IPS-NIHi11 (cell line): ENCODE measurements at places on chromosomes 2 and 18.

DNA sequence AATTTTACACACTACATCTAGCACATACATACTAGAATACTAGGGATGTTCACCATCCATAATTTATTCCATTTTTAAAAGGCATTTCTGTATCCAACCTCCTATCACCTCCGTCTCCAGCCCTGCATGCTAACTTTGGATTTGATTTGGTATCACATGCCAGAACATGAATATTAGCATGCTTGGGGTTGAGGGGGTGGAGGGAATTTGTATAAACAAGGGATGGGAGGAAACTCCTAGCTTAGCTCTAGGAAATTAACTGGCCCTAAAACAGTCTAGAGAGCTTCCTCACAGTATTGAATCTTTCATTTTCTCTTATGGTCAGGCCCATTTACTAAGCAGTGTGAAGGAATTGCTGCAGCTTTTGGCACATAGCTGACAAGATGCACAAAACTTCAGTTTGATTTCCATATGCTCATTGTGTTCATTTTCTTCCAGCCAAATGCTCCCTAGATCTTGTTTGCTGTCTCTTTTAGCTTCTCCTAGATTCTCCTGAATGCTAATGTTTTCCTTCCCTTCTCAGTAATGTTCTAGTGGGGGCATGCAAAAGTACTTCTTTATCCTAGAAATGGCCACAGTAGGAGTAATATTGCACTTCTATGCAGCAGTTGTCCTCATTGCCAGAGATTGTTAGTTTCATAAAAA lies 135.2 kb downstream of the VWC2L start:
- DNase-seq: no peak

- DNase-seq: no peak
These were observed 152.8 kb downstream of the PIK3C3 start for GRCh38 chr18:42107691-42108450.

DNA sequence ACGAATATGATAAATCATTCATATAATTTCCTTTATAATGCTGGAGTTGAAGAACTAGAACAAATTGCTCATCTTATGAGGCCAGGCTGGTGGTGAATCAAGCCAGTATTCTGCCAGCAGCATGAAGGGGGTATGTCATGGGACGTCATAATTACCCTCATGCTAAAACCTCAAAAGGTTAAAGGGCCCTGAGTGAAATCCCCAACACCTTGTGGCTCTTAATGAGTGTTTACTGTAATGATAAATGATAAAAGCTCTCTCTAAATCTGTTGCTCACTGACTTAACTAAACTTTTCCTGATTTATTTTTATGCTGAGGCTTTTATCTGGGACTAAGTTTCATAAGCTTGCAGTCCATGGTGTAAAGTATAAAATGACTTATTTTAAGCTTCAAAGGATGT lies 18.3 kb upstream of the NEDD4L start:
- DNase-seq: no peak

DNA sequence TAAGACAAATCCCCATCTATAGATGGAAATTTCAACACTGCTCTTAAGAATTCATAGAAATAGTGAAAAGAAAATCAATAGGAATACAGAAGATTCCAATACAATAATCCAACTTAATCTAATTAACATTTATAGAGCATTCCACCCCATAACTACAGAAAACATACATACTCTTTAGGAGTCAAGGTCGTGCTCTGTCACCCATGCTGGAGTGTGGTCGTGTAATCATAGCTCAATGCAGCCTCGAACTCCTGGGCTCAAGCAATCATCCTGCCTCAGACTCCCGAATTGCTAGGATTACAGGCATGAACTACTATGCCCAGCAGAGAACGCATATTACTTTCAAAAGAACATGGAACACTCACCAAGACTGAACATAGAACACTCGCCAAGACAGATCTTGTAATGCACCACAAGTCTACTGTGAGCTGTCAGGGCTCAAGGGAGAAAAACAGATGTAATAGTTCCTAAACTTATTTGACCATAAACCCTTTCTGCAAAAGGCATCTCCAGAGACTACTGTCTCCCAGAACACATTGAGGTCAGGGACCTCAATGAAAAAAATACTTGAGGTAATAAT lies 14.1 kb downstream of the MEMO1 start:
- no peak for DNase-seq

GRCh38 chr2:234444893-234445292 lies 52.0 kb downstream of the ARL4C start:
- no peak for DNase-seq

- no peak for DNase-seq
These were observed 90.3 kb upstream of the TFPI start for GRCh38 chr2:187644486-187644885.

GRCh38 chr2:170966648-170967396 lies 37.8 kb downstream of the GORASP2 start:
- DNase-seq: peak; percentile 53

GRCh38 chr2:172596776-172597175 lies 40.9 kb downstream of the PDK1 start:
- no peak for DNase-seq

DNA sequence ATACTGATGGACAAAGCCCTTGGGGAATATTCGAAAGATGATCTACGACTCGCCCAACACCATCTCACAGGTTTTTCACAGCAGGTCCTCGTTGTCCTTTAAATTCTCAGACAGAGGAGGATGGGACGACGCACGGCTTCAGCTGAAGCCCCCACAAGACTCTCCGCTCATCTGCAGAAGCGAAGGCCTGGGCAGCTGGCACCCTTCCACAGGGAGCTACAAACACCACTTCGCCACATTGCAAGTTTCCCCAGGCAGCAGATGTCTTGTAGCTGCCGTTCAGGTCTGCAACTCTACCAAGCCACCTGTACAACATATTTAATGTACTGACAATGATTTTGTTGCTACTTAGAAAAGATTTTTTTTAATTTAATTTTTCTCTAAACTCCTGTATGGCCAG lies 642.9 kb downstream of the ZEB2 start:
- peak; percentile 17 for DNase-seq

DNA sequence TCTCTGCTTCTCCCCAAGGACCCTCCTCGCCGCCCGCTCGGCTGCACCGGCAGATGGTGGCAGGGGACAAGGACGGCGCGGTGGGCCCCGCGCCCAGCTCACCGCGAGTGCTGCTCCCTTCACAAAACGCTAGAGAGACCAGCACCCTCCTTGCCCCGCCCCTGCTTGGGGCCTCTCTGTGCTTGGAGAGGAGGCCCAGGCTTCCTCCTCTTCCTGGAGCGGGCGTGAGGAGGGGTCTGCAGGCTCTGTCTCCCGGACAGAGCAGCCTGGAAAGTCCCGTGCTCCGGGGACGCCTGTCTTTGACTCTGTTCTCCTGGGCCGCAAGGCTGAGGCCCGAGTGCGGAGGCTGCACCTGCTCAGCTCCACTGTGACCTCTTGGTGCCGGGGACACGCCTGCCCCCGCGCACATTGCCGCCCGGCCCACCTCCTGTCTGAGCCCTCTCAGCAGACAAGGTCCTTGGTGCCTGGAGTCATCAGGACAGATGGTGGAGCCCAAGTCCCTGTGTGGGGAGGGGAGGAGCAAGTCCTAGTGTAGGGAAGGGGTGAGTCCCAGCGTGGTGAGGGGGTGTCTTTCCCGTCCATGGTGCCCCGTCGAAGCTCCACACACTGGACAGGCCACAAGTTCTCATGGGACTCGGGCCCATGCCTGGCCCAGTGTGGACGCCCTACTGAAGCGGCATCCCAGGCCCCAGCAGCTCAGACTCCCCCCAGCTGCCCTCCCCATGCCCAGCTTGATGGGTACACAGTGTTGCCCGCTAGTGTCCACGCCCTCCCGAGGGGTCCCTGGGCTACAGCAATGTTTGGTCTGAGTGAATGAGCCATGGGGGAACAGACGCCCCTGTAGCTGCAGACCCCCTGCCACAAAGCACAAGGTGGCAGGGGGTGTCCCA lies 33.8 kb downstream of the RTP5 start:
- DNase-seq: no peak

DNA sequence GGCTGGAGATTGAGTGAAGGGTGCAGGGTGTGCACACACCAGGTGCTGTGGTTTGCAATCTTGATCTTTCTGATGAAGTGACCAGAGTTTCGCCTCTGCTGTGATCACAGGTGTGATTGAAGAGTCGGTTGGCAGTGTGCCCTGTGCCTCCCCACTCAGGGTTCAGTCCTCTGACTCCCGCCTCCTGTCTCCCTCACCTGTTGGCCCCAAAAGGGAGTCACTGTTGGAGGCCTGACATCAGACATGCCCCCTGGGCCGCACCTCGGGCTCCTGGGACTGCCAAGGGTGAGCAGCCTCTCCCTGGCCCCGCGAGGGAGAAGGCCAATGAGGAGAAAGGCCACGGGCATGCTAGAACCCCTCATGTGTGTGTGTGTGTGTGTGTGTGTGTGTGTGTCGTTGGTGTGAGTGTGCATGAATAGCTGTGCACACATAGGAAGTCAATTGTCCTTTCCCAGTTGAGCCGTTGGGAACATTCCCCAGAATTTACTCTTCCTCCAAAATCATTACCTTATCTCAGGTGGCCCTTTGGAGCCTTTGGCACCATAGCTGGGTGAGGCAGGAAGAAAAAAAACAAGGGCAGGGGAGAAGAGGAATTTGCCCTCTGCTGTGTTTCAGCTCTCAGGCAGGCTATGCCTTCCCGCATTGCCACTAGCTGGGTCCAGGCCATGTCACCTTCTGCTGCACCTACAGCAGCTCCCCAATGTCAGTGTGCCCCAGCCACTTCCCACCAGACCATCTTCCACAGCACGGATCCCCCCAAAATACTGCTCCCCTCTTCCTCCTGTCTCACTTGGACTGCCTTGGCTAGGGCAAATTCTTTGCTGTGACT lies 78.1 kb upstream of the LAPTM4A start:
- DNase-seq: no peak

DNA sequence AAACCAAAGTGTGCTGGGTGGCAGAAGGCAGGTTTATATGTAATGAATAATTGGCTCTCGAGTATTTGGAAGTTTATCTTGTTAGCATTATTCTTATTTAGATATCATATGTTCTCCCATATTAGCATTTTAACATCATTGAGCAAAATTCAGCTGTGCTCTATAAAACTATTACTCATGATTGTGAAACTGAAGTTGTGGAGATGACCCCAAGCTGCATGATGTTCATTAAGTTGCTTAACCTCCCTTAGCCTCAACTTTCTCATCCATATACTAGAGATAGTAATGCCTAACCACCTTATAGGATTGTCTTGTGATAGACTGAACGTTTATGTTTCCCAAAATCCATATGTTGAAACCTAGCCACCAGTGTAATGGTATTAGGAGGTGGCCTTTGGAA lies 346.3 kb downstream of the SATB2 start:
- no peak for DNase-seq
